Activated T-cell treated with anti-CD3 and anti-CD28 coated beads, Interleukin-2, amount 50 U/mL, for 72 hours (primary cell): ENCODE measurements at places on chromosomes 4 and X. TPM values are rescaled to one million over a fixed set of nuclear protein-coding genes. Genes with fewer than 3 reads are reported as not detected.

DNA sequence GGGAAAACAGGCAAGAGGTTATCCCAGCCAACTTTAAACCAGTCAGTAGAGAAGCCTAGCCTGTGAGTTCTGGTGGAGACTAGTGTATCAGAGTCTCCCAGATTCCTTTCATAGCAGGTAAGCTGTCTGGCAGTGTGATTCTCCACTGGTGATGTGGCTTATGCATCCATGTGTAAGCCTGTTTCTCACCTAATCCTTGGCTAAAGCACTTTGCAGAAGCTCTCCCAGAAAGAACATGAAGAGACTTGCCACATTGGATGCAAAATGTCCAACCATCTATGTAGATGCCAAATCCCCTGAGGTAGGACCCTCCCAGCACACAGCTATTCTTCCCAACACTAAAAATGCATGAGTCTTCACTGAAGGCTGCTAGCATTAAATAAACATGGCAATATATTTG lies 111.7 kb downstream of the CHRNA9 start:
- H3K27ac ChIP-seq, result no peak overlapping the region
- DNase-seq, result no peak
- H3K4me1 ChIP-seq, result peaks cover 7% of the 10 kb centered on the region
- H3K27me3 ChIP-seq, result no peaks in the 10 kb centered on the region
- H3K36me3 ChIP-seq, result no peaks in the 10 kb centered on the region

The CABS1 gene
- total RNA-seq, result not detected

GRCh38 chr4:762211-763190 lies 56.9 kb downstream of the PCGF3 start:
- no peak overlapping the region for H3K27ac ChIP-seq
- H3K4me1 ChIP-seq, result peaks cover 13% of the 10 kb centered on the region
- no peak overlapping the region for H3K4me3 ChIP-seq
- no peaks in the 10 kb centered on the region for H3K27me3 ChIP-seq
- H3K36me3 ChIP-seq, result peaks cover 2% of the 10 kb centered on the region

The TMEM35A gene
- total RNA-seq, result 0.26 TPM

- no peak overlapping the region for H3K27ac ChIP-seq
- DNase-seq, result no peak
- H3K27me3 ChIP-seq, result peaks cover 22% of the 10 kb centered on the region
- H3K4me1 ChIP-seq, result peaks cover 7% of the 10 kb centered on the region
Measured at GRCh38 chr4:168741281-168742173, 244.7 kb downstream of the PALLD start.

The SEC24D gene
- total RNA-seq, result 41.5 TPM
